Activated CD8-positive, alpha-beta T cell treated with anti-CD3 and anti-CD28 coated beads, Interleukin-2, amount 10 ng/mL, durations not matched to agents 7 days and 5 days (primary cell): ENCODE measurements at places on chromosomes 6 and 20.

DNA sequence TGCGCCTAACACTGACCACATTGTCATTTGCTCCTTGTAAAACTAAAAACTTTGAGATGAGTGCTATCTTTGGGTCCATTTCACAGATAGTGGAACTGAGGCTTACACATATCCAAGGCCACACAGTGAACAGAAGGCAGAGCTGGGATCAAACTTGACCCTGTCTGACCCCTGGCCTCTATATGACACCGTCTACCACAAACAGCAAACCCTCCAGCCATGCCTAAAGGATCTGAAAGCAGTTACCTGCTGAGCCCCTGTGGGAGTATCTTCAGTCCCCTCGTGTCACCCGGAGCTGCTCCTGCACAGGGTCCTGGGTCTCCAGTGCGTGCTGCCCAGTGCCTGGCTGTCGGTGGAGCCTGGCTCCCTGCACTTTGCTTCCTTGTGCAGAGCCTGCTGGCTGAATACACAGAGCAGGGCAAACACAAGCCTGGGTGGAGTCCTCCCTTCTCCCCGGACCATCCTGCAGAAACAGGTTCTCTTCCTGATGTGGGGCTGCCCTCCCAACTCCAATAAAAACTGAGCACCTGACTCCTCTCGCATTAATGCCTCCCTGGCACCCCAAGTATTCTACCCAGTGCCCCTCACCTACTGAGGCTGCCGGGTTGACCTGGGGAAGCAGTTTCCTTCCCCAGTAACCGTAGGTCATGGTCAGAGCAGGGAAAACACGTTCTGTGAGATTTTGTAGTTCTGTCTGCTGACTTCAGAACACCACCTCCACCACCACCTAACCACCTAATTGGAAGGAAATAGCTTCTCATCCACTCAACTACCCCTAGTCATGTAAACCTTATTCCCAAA lies at the start of gene BCAS1:
TSS of gene BCAS1 (minus strand) at position 408 of the 801 bp plus-strand sequence. CDS start 11,876 bp downstream, outside the sequence.
- DNase-seq, result no peak
- no peaks in the 10 kb centered on the region for H3K36me3 ChIP-seq
- H3K4me1 ChIP-seq, result peaks cover 4% of the 10 kb centered on the region
- H3K4me3 ChIP-seq, result no peak within 1 kb of the TSS

DNA sequence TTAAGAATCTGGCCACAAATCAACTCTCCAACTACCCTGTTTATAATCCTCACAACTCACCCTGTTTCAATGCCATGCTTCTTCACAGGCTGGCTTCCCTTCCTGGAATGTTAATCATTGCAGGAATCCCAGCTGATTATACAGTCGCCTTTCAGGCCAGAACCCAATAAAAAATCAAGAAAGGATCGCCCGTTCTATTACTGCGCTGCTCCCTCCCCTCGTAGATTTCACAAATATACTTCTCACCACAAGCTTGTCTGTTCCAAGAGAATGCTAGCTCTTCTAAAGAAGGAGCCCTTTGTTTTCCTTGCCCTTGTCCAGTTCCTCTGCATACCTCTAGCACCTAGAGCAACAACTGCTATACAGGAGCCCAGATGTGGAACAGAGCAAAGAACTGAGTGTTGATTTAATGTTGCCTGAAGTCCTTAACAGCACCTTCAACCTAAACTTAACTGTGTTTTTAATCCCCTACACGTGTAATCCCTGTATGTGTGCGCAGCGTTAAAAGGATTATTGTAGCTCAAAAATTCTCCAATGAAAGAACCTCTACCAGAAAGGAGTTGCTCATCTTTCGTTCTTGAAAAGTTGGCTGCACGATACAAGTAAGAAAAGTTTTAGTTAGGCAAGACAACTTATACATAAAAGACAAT lies 988 bp downstream of the ECHDC1 start:
- no peak for DNase-seq
- H3K27ac ChIP-seq, result no peak overlapping the region
- H3K4me3 ChIP-seq, result no peak overlapping the region
- no peaks in the 10 kb centered on the region for H3K27me3 ChIP-seq
- no peaks in the 10 kb centered on the region for H3K4me1 ChIP-seq

DNA sequence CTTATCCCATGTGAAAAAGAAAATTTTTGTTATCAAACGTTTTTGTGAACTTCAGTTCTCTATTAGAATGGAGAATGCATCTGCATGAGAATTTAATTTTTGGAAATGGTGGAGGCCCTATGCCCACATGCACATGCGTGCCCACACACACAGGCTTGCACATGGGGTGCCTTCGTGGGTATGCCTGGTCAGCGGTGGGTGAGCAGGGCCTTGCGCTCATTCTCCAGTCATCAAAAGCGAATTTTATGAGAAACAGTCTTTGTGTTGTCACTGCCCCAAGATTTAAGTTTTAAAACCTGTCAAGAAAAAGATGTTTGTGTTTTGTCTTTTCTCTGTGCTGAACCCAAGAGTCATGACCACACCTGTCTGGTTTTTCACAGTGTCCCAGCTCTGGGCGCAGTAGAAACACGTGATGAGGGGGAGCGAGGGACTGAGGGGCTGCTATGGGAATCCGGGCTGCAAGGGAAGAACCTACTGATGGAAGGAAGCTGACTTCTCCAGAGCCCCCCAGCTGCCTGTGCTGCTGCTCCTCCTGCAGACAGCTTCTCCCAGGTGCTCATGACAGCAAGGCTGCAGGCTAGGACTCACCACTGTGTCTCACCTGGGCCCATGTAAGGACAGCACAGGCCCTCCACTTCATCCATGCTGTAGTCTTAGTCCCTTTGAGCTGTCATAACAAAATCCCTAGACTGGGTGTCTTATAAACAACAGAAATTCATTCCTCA lies 153.6 kb downstream of the SYCP2 start:
- H3K36me3 ChIP-seq, result no peaks in the 10 kb centered on the region
- no peak for DNase-seq
- no peak overlapping the region for H3K4me3 ChIP-seq
- H3K27ac ChIP-seq, result no peak overlapping the region

- no peaks in the 10 kb centered on the region for H3K36me3 ChIP-seq
- DNase-seq, result no peak
- no peaks in the 10 kb centered on the region for H3K27me3 ChIP-seq
- no peaks in the 10 kb centered on the region for H3K4me1 ChIP-seq
- H3K4me3 ChIP-seq, result no peak overlapping the region
- no peak overlapping the region for H3K27ac ChIP-seq
Measured at GRCh38 chr6:138685257-138685656, 88.3 kb upstream of the CCDC28A start.
